NCI-H187 treated with DMSO at 0.1 percent for 48 hours (cell line): ENCODE measurements at places on chromosomes 1 and 21.

DNA sequence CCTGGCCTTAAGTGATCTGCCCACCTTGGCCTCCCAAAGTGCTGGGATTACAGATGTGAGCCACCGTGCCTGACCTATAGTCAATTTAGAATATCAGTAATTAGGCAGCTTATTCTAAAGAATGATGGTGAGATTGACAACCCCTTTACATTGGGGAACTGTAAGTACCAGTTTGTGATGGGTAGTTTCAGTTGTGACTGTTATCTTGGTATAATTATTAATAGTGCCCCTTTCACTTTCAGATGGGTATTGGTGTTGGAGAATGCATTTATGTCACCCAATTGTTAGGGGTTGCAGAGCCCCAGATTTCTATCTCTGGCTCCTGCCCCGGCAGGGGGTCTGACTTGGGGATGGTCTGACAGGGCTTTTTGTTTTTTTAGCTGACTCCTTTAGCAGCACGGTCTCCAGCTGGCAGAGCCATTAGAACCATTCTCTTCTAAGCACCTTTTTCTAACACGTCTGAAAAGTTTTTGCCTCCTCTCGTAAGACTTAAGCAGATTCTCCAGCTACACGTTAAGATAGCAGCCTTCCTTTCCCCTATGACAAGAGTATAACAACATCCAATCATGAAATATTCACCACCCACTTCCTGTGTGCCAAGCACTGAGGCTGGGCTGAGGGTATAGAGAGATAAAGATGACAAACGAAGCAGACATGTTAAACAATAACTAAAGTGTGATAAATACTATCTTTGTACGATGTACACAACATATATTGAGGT, 157.8 kb downstream of the SDCCAG8 start:
- no peak for DNase-seq

GRCh38 chr1:247357781-247358211, 26.1 kb upstream of the ZNF496 start:
- no peak for DNase-seq

GRCh38 chr1:214579183-214579582, 23.8 kb upstream of the CENPF start:
- no peak for DNase-seq

GRCh38 chr1:90768826-90769225, 51.7 kb upstream of the BARHL2 start:
- DNase-seq: no peak

- DNase-seq: no peak
Measured at GRCh38 chr1:21651214-21652042, 17.7 kb downstream of the RAP1GAP start.

GRCh38 chr1:37809942-37810341, 1.9 kb upstream of the YRDC start:
- DNase-seq: no peak

DNA sequence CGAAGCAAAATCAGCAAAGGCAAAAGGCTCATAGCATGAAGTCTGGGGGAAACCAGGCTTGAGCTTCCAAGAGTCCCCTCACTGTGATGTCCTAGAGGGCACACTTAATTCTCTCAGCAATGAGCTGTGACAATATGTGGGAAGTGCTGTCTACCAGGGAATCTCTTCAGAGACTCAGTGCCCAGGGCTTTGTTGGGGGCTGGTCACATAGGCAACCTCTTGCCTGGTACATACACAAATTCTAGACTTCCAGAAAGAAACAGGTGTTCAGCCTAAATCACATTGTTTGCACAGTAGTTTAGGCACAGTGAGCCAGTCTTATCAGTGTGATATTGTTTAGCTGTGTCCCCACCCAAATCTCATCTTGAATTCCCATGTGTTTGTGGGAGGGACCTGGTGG, 400.5 kb downstream of the PRDM2 start:
- no peak for DNase-seq

- DNase-seq: no peak
Measured at GRCh38 chr1:159686599-159687299, 27.6 kb downstream of the CRP start.

DNA sequence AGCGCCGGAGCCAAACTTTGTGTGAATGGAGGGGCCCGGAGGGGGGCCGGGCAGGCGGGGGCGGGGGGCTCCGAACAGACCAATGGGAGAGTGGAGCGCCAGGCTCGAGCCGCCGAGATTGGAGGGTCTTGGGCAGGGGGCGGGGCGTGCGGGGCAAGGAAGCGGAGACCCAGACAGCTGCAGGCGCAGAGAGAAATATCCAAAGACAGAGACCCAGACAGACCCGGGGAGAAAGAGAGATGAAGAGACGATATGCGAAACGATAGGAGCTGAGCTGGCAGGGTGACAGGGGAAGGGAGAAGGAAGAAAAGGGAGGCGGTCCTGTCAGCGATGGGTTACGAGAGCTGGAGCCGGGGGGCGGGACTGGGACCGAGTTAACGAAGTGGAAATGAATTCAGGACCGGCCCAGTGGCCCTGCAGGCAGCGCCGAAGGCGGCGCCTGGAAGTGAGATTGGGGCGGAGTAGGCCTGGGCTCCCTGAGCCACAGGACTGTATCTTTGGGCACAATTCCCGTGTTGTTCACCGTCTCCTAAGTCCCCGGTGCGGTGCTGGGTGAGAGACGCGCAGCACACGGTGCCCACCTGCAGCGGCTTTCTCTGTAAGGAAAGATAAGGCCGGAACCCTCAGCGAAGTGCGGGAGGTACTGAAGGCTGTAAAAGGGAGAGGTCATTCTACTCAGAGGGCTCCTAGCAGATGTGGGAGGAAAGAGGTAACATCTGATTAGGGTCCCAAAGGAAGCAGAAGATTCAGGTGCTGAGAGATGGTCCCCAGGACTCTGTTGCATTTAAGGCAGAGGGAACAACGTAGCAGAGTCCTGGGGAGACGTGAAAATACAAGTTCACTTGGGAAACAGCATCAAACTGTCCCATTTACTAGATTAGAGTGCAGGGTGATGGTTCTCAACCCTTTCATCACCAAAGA, 543 bp upstream of the KCNJ10 start:
- no peak for DNase-seq

GRCh38 chr1:160171980-160172379, 18.4 kb upstream of the CASQ1 start:
- DNase-seq: no peak

DNA sequence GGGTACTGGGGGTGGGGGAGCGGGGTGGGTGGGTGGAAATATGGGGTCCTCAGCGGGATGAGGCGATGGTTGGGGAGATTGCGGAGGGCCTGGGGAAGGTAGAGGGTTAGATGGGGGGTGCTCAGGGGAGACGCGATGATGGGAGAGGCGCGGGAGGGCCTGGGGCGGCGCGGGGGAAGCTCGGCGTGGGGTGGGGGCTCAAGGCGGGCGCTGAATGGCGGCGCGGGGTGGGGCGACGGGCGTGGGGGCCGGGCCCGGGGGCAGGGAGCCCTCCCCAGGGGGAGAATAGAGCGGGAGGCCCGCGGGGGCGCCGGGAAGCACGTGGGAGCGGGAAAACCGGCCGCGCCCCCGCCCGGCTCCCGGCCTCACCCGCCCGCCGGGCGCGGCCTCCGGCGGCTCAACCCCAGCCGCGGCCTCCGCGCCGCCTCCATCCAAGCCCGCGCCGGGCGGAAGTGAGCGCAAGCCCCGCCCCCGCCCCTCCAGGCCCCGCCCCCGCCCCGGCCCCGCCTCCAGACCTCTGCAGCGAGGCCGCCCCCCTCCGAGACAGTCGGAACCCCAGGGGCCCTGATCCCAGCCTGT, at the start of gene FAAP20:
Gene FAAP20 (minus strand): TSS at position 454 of the 579 bp plus-strand sequence. CDS start 23 bp downstream, at position 431.
- no peak for DNase-seq

- no peak for DNase-seq
Measured at GRCh38 chr1:109482791-109483671, 674 bp upstream of the ATXN7L2 start.

- DNase-seq: no peak
Measured at GRCh38 chr1:24286246-24287010, 32.7 kb upstream of the GRHL3 start.

- no peak for DNase-seq
Measured at GRCh38 chr1:228989992-228990827, 254.9 kb downstream of the RHOU start.

DNA sequence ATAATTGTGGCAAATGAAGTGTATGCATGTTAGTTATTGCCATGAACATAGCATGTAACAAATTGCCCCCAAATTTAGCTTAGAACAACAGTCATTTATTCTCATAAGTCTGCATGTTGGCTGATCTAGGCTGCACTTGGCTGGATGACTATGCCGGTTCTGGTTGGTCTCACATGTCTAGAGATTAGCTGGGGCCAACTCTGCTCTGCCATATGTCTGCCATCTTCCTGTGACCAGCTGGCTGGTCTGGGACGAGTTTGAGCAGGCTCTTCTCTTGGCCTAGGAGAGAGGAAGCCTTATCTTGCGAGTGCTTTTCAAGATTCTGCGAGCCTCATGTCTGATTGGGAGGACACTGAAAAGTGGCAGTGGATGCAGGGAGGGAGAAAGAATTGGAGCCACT, 198.3 kb upstream of the FAM78B start:
- no peak for DNase-seq

DNA sequence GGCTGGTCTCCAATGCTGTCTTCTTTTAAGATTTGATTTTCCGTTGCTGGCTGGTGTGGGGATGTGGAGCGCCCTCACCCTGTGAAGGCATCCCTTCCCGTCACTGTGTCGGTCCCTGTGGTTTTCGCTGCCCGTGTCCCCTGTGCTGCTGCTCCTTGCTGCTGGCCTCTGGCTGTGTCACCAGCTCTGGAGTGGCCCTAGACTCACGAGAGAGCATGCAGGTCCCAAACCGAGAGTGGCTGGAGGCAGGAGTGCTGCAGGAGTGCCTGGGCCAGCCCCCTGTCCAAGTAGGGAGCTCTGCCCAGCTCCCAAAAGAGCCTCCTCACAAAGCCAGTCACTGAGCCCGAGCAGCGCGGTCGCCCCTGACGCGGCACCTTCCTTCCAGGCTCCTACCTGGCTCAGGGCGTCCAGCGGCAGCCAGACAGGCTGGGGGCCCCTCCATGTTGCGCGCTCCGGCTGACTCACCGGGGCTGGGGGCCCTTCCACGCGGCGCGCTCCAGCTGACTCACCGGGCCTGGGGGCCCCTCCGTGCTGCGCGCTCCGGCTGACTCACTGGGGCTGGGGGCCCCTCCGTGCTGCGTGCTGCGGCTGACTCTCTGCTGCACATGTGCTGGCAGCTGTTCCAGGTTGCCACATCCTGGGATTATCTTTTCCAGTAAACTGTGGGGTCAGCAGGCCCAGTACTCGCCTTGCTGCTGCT, 106.7 kb upstream of the COL6A1 start:
- DNase-seq: no peak

- DNase-seq: no peak
Measured at GRCh38 chr1:2786329-2787162, 14.9 kb downstream of the TTC34 start.
